ENCODE measurements at places on chromosomes 1 and 21.

- no peak for DNase-seq
Measured at GRCh38 chr21:44703731-44704635, 7.0 kb downstream of the KRTAP10-12 start.

DNA sequence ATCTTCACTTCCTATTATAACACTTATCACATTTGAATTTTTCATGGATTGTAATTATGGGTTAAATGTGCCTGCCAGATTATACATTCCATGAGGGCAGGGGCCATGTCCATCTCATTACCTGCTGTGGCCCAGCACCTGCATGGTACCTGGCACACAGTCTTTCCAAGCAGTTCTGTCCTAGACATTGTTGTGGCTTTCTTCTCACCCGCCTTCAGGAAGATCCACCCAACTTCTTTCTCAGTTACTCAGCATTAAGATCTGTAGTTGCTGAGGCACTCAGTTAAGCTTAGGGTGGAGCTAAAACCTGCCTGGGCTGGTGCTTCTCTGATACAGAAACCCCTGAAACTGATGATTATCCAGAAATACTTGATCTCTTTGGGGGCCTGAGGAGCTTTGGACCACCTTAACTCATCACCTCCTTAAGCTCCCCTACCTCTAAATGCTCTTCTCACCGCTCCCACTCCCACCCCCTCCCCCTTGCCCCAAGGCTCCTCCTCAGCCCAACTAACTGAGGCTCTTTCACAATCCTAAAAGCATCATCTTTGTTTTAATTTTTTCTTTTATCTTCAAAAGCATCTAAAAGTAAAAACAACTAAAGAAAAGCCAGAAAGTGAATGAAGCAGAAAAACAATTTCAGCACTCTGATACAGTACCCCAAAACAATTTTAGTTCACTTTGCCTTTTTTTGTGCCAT lies 190.6 kb downstream of the FGGY start:
- DNase-seq: no peak

- no peak for DNase-seq
Measured at GRCh38 chr1:246447501-246447900, 59.6 kb downstream of the SMYD3 start.

- DNase-seq: no peak
Measured at GRCh38 chr1:21290546-21290944, 282 bp upstream of the ECE1 start.

GRCh38 chr21:46036696-46037330 lies 55.2 kb downstream of the COL6A1 start:
- DNase-seq: no peak

Measured in SK-N-DZ (cell line).